Camera-type eye (tissue), 1 donor: ENCODE measurements at places on chromosomes 13 and 19. TPM values are rescaled to one million over a fixed set of nuclear protein-coding genes. Genes with fewer than 3 reads are reported as not detected.

Gene CFAP97D2
- total RNA-seq = not detected

Gene SLC10A2
- total RNA-seq = not detected

Gene KCNN4
- 2.1 TPM for total RNA-seq

Gene PTGER1
- total RNA-seq = 0.60 TPM

Gene TMEM150B
- 1.1 TPM for total RNA-seq

Gene CEACAM3
- total RNA-seq = 1.9 TPM

Gene TUBA3C
- not detected for total RNA-seq

Gene ATXN8OS
- total RNA-seq = not detected

Gene LATS2
- total RNA-seq = 17.0 TPM

Gene FGF14
- 16.3 TPM for total RNA-seq

Gene LILRA6
- total RNA-seq = 0.66 TPM

Gene FFAR3
- total RNA-seq = 0.44 TPM

Gene TNFRSF19
- 47.8 TPM for total RNA-seq

Gene SH2D3A
- 1.5 TPM for total RNA-seq

Gene KLF5
- total RNA-seq = 18.0 TPM

Gene HCST
- total RNA-seq = not detected

Gene ZNF880
- 75.9 TPM for total RNA-seq

Gene TRMT1
- total RNA-seq = 30.1 TPM

Gene CYP4F2
- total RNA-seq = not detected

Gene URAD
- total RNA-seq = not detected

Gene KLHL1
- 4.8 TPM for total RNA-seq

Gene ADGRE1
- total RNA-seq = 2.1 TPM

Gene LRRC63
- 0.60 TPM for total RNA-seq

Gene NLRP5
- total RNA-seq = not detected

Gene TEX101
- total RNA-seq = 0.55 TPM

Gene EFNA2
- 12.1 TPM for total RNA-seq

Gene MBD3L2B
- total RNA-seq = not detected

Gene SIGLEC6
- 0.82 TPM for total RNA-seq

Gene ZNF154
- total RNA-seq = 33.0 TPM

Gene MAG
- total RNA-seq = 1.2 TPM

Gene SIGLECL1
- total RNA-seq = not detected

Gene MIA
- 3.4 TPM for total RNA-seq

Gene CBY2
- not detected for total RNA-seq

Gene TLE6
- total RNA-seq = 5.2 TPM

Gene ZNF560
- total RNA-seq = not detected

Gene DDA1
- 15.1 TPM for total RNA-seq

Gene SIRT2
- total RNA-seq = 57.0 TPM

Gene SERPINE3
- 9.9 TPM for total RNA-seq

Gene LRRC25
- 2.0 TPM for total RNA-seq

Gene CTXN1
- total RNA-seq = 10.9 TPM

Gene FAM98C
- total RNA-seq = 18.5 TPM

Gene KLK10
- total RNA-seq = 1.9 TPM

Gene BEST2
- 0.55 TPM for total RNA-seq

Gene CGB3
- not detected for total RNA-seq

Gene RNASEH2B
- 62.9 TPM for total RNA-seq

Gene BRSK1
- total RNA-seq = 32.5 TPM

Gene FLT3LG
- total RNA-seq = 1.3 TPM

Gene KIR2DL3
- not detected for total RNA-seq

Gene SIGLEC8
- not detected for total RNA-seq

Gene MUC16
- 10.1 TPM for total RNA-seq

Gene PSG4
- total RNA-seq = not detected

Gene CASP14
- total RNA-seq = 0.27 TPM

Gene FFAR2
- total RNA-seq = not detected

Gene RFPL4AL1
- not detected for total RNA-seq
